ENCODE measurements at places on chromosomes 16 and 17. TPM values are rescaled to one million over a fixed set of nuclear protein-coding genes. Genes with fewer than 3 reads are reported as not detected.

ALOX12 gene
- not detected for total RNA-seq

KRT16 gene
- total RNA-seq = 2.4 TPM

- no peak for DNase-seq
- no peaks in the 10 kb centered on the region for H3K36me3 ChIP-seq
- H3K4me1 ChIP-seq = no peaks in the 10 kb centered on the region
- H3K4me3 ChIP-seq = no peak overlapping the region
- no peak overlapping the region for H3K27ac ChIP-seq
Observed at GRCh38 chr16:22217890-22218730, 12.0 kb downstream of the EEF2K start.

- H3K36me3 ChIP-seq = no peaks in the 10 kb centered on the region
- H3K27ac ChIP-seq = no peak overlapping the region
- H3K4me1 ChIP-seq = peaks cover 18% of the 10 kb centered on the region
- H3K4me3 ChIP-seq = no peak overlapping the region
Observed at GRCh38 chr16:27405546-27406451, 3.8 kb downstream of the IL21R start.

DNA sequence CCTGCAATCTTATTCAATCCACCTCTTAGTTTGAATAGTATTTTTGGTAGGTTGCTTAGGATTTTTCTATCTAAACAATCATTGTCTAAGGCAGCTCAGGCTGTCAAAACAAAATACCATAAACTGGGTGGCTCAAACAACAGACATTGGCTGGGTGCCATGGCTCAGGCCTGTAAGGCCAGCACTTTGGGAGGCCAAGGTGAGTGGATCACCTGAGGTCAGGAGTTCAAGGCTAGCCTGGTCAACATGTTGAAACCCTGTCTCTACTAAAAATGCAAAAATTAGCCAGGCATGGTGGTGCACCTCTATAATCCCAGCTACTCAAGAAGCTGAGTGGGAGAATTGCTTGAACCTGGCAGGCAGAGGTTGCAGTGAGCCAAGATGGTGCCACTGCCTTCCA is 126.7 kb downstream of the CYLD start:
- H3K4me1 ChIP-seq = no peaks in the 10 kb centered on the region
- no peak overlapping the region for H3K4me3 ChIP-seq
- H3K36me3 ChIP-seq = no peaks in the 10 kb centered on the region
- H3K27me3 ChIP-seq = no peaks in the 10 kb centered on the region

GRCh38 chr16:66427871-66428681 is 981 bp downstream of the BEAN1 start:
- no peak overlapping the region for H3K27ac ChIP-seq
- peak overlapping the region; percentile 71 for H3K4me3 ChIP-seq
- no peak for DNase-seq
- H3K36me3 ChIP-seq = no peaks in the 10 kb centered on the region
- H3K4me1 ChIP-seq = peaks cover 32% of the 10 kb centered on the region
- H3K27me3 ChIP-seq = peaks cover 63% of the 10 kb centered on the region

- H3K27me3 ChIP-seq = no peaks in the 10 kb centered on the region
- peak overlapping the region; percentile 95 for H3K27ac ChIP-seq
- DNase-seq = no peak
- H3K4me1 ChIP-seq = peaks cover 8% of the 10 kb centered on the region
Observed at GRCh38 chr16:28863929-28864793, 518 bp downstream of the SH2B1 start.

DNA sequence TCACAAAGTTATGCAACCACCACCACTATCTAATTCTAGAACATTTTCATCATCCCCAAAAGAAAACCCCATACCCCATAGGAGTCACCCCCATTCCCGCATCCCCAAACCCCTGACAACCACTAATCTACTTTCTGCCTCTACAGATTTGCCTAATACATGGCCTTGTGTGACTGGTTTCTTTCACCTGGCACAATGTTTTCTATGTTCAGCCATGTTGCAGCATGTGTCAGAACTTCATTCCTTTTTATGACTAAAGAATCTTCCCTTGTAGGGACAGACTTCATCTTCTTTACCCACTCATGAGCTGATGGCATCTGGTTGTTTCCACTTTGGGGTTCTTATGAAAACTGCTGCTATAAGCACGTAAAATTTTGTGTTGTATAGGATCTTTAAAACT is 34.6 kb downstream of the CYTH1 start:
- no peak for DNase-seq
- H3K27me3 ChIP-seq = no peaks in the 10 kb centered on the region
- H3K36me3 ChIP-seq = no peaks in the 10 kb centered on the region
- H3K4me3 ChIP-seq = no peak overlapping the region

Measured in tibial nerve (tissue), 4 donors.